ENCODE measurements at places on chromosomes 6 and 20.

DNA sequence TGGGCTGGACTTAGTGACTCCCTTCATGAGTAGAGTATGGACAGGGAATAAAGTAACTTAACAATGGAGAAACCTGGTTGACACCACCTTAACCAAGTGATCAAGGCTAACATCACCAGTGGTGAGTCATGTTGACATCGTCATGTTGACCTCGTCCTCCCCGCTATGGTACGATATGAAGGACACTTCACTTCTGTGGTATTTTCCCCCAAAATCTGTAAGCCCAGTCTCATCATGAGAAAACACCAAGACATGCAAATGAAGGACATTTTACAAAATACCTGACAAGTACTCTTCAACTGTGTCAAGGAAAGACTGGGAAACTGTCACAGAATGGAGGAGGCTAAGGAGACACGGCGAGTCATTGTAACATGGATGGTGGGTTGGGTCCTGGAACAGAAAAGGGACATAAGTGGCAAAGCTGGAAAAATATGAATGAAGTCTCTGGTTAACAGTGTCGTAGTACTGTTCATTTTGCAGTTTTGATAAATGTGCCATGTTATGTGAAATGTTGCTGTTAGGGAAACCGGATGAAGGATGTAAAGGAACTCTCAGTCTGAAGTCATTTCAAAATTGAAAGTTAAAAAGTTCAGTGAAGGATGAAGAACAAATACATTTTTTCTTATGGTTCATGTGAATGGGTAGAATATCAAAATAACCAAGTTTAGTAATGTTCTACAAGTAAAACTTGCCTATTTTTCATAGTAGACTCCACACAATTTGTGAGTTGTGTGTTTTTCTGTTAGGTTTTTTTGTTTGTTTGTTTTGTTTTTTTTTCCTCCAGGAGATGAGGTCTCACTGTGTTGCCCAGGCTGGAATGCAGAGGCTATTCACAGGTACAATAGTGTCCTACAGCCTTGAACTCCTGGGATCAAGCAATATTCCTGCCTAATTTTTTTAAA lies 247.5 kb downstream of the TMEM242 start:
- no peak for DNase-seq

- no peak for DNase-seq
These were observed 229.4 kb downstream of the TBC1D7 start for GRCh38 chr6:13098793-13099570.

DNA sequence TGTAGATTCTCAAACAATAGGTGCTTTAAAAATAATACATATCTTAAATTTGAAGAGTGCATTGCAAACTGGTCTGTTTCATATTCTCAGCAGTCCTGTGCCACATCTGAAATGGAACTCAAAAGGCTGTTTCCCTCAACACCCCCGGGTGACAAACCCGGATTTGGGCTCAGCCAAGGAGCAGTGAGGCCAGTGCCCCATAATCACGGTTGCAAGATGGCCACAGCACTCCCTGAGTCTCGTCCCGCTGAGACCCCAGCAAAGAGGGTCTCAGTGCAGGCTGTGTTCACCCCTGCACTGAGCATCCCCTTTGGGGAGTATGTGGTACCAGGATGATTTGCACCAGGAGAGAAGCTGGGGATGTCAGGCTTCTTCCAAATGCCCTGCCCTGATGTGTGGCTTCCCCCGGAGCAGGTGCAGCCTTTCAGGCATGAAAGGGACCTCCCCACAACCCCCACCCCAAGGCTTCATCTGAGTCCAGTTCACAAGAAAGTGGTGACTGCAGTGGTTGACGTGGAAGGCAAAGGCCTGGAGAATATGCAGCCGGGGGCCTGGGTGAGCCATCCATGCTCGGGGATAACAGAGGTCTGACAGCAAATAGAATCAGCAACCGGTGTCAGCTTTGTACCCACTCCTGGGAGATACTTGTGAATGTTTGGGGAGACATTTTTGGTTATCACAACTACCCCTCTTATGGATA lies 202.9 kb downstream of the SYNDIG1 start:
- no peak for DNase-seq

DNA sequence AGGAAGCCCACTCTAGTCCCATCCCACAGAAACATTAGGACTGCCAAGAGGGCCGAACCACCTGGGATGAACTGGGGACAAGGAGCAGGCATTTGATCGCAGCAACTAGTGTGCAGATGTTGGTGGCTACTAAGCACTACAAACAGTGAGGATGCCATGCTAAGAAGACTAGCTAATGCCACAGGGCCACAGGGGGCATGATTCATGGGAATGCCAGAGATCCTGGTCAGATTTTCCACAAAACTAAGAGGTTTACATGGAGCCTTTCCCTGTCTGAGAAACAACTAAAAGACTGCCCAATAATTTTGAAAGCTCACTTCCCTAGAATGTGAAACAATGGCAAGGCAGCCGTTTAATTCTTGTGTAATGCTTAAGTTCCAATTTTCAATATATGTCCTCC lies 375.9 kb upstream of the PTCHD4 start:
- no peak for DNase-seq

- DNase-seq, result no peak
These were observed 41.2 kb downstream of the ZC3H12D start for GRCh38 chr6:149443411-149444181.

DNA sequence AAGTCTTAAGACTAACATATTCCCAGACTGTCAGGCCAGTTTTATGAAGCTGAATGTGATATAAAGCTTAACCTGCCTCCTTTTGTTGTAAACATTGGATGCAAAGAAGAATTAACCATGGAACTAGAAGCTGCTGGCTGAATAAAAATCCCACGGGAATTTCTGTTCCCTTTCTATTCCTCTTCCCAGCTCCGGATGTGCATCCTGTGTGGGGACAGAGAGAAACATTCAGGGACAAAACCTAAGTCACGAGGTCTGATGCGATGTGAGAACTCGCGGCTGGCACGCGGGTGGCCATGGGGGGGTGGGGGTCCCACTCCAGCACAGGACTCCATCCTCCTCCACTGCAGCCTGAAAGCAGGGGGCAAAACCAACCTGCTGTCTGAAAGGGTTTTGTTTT lies 32.2 kb downstream of the RAMACL start:
- DNase-seq, result no peak

DNA sequence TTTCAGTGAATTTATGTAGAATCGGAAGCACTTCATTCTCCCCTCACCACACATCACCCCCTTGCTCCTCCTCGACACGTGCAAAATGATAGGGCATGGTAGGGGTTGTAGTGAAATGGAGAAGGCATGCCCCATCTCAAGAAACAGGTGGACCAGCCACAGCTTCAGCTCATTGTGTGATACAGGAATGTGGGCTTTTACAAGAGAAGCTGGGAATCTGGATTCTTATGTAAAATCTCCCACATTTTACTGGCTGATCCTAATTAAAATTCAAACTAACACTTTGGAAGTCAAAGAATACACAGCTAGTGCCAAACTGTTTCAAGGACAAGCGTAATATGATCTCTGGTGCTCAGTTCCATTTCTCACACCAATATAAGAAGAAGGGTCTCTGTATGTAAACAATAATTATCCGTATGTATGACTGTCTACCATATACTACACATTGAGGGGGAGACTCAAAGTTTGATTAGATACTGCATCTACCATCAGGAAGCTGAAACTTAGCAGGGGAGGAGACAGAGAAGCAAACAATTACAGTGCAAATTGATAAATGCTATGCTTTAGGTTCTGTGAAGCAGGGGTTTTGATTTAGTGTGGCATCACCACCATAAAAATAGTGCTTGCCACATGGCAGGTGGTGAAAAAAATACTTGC lies 24.3 kb upstream of the KIAA0408 start:
- DNase-seq, result no peak

GRCh38 chr6:138997136-138997535 lies 9.1 kb upstream of the REPS1 start:
- no peak for DNase-seq

Measured in NCI-H2029 treated with DMSO at 0.1 percent for 48 hours (cell line).